ENCODE measurements at places on chromosomes 6 and 20.

DNA sequence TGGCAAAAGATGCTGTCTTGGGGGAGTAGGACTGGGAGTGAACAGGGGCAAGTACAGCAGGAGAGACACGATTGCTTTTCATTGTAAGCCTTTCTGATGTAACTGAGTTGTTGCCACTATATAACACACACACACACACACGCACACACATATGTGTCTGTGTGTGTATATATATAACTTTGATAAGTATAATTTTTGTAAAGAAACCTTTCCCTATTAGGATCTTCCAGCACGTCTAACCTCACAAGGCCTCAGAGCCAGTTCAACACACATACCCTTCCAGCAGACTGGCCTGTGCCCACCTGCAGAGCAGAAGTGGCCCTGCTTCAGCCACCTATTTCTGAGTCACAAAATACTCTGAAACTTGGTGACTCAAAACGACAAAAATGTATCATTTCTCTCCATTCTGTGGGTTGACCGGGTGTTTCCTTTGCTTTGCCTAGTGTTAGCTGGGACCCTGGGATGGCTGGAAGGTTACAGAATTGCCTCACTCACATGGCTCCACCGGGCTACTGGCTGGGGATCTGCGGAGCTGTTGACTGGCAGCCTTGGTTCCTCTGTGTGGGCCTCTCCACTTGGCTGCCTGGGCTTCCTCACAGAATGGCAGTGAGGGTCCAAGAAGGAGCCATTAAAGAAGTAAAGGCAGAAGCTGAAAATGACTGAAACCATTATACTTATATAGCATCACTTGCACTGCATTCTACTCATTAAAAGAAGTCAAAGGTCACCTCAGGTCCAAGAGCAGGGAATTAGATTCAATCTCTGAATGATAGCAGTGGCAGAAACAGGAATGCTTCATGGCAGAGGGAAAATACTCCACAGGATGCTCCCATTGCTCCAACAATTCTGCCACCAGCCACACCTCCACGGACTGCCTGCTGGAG is 126.4 kb downstream of the BANF2 start:
- DNase-seq: no peak

DNA sequence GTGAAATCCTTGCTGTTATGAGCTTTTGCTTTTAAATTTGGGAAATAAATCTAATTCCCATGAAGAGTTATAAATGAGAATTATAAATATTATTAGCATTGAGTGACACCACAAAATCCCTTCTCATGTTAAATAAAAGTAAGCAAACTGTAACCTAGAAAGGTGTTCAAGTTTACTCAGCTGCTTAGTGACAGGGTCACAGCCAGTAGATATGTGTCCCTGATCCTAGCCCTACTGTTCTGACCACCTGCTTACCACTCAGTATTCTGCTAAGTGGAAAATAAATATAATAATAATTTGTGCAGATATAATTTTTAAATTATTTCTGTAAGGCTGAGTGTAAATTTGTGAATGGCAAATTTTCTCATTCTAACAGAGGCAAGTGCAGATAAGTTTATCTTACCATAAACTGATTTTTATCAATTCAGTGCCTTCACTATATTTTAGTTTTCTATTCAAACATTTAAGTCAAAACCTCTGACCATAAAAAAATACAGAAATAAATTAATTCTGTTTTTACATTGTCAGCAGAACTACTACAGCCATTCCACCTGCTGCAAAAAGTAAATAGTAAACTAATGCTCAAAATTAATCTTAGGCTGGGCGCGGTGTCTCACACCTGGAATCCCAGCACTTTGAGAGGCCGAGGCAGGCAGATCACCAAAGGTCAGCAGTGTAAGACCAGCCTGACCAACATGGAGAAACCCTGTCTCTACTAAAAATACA is 118.2 kb downstream of the TENT5A start:
- DNase-seq: no peak

DNA sequence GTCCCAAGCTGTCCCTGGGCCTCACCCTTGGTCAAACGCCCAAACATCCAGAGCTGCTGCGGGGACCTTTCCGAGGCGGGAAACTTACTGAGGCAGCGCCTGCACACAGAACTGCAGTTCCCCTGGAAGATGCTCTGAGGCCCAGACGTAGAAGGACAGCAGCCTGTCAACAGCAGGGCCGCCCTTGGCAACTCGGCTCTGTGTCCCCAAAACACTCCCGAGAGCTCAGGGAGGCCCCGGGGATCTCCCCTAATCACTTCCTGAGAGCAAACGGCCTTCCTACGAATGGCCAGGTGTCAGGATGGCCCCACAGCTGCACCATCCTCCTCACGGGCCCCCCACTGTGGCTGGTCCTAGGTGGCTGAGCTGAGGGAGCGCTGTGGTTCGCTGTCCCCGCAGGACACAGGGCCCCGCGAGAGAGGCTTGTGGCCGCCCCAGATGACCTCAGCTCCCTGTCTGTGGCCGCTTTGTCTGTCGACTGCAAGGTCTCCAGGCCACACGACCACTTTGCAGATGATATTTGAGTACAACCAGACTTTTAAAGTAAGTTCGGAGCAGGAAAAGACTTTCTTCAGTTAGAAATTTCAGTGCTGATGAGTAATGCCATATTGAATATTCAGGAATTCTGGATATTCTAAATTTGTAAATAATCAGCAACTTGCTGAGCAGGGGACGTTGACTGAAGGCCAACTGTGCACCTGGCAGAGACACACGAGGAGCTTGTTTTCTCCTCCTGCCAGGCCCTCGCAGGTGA is 46.0 kb downstream of the DLL1 start:
- DNase-seq: no peak

DNA sequence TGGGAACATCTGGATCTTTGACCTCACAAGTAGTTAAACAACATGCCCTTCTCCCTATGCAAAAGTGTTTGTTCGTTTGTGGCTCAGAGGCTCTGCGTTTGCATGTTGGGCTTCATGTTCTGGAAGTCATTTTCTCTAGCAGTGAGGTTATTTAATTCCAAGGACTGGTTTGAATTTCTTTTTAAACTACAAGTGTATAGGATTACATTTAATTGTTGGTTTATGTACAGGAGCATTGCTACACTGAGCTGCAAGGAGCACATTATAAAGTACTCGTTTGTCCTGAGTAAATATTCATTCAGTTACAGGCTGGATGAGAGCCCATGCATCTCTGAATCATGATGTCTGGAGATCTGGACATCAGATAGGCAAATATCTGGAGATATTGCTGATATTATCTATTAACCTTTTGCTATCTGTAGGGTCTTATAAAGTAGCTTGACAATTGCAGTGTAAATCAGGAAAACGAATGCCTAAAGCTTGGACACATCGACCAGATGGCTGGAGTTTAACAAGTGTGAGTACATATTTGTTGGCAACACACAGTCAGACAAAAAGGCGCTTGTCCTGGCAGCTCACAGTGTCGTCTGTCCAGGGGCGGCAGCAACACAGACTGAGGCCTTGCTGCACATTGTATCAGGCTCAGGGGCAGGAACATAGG is 84.6 kb downstream of the PDE7B start:
- no peak for DNase-seq

DNA sequence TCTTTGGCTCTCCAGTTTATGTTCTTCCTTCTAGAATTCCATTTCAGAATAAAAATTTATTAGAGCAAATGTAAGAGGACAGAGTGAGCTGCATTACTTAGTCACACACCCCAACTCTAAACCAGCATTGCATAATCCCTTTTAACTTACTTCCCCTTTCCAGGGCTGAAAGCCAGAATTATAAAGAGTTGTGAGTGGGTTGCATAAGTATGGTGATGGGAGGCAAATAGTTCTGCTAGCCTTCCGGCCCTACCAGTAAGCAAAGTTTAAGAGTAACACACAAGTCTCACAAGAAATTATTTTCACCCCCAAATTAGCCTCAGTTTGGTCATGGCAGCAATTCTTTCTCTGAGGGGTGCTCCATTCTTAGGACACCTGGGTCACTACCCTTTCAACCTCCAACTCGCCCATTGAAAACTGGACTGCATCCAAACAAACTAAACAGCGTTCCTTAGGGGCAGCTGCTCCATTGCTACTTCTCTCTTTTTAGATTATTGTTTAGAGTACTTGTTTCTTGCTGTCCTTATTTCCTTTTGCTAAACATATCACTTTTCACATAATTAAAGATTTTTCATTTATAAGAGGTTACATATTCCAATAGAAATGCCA is 1.6 kb downstream of the KIAA0408 start:
- no peak for DNase-seq

- DNase-seq: no peak
Measured at GRCh38 chr6:39128106-39128505, 13.1 kb upstream of the SAYSD1 start.

GRCh38 chr6:150418827-150419594 is 50.2 kb downstream of the IYD start:
- DNase-seq: no peak

DNA sequence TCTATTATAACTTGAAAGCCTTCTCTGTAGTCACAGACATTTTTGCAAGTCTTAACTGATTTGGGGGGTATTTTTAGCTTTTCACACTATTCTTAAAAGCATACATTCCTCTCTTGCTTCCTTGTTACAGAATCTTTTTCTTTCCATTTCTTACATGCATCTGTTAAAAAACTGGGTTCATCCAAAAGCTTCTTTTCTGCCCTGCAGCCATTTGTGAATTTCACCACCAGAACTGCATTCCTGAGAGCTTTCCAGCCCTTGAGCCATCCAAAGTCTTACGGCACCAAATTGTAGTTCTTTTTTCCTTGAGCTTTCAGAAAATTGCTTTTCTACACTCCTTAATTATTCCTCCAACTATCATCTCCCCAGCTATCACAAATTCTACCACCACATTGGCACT is 19.7 kb upstream of the GSTA4 start:
- DNase-seq: no peak

DNA sequence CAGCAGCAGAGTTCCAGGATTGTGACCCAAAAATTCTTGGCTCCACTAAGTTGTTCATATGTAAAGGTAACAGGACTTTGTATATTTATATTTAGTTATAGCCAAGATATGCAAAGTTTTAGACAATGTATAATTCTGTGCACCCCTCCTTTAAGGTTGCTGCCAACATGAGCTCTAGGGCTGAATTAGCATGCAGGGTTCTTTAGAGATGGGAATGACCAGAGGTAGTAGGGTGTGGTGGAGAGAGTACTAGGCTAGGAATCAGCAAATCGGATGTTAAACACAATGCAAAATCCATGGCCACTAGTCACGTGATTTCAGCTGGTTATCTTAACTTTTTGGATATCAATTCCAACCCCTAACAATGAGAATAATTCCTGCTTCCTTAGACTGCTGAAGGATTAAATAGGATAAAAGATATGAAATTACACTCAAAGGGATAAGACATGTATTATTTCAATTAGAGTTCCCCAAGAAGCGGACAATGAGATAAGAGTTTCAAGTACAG is 260.3 kb upstream of the RNF24 start:
- no peak for DNase-seq

- DNase-seq: no peak
Measured at GRCh38 chr6:112307707-112308106, 39.4 kb upstream of the RFPL4B start.

- no peak for DNase-seq
Measured at GRCh38 chr6:90849686-90850085, 262.8 kb upstream of the MAP3K7 start.

All from NCI-H510A (cell line).